ENCODE measurements at places on chromosomes 4 and X.

DNA sequence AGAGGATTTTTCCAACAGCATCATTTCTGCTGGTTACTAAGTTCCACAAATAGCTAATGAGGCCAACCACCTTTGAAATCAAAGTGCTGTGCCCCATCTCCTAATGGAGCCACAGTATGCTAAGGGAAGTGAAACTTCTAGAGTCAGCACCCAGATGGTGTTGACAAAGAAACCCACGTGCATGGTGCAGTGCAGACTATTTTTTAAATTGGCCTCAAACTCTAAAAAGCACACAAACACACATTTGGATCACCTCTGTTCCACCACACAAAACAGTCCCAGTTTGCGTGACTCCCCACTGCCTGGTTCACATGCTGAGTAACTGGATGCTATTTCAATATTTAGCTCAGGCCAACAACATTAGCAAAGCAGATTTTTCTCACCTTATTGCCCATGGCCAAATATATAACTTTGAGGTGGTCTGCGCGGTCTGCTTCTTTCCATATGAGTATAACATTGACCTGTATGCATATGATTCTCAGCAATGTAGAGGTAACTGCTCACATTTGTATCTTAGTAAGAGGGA is 69.9 kb downstream of the AMELX start:
- H3K4me1 ChIP-seq: no peaks in the 10 kb centered on the region
- H3K27me3 ChIP-seq: no peaks in the 10 kb centered on the region
- no peaks in the 10 kb centered on the region for H3K36me3 ChIP-seq
- H3K27ac ChIP-seq: no peak overlapping the region
- no peak overlapping the region for H3K4me3 ChIP-seq
- no peak for DNase-seq

- no peaks in the 10 kb centered on the region for H3K4me1 ChIP-seq
- no peak overlapping the region for H3K27ac ChIP-seq
- H3K27me3 ChIP-seq: no peaks in the 10 kb centered on the region
- H3K36me3 ChIP-seq: no peaks in the 10 kb centered on the region
- H3K4me3 ChIP-seq: no peak overlapping the region
These were observed 49.6 kb downstream of the MEPE start for GRCh38 chr4:87882321-87882720.

DNA sequence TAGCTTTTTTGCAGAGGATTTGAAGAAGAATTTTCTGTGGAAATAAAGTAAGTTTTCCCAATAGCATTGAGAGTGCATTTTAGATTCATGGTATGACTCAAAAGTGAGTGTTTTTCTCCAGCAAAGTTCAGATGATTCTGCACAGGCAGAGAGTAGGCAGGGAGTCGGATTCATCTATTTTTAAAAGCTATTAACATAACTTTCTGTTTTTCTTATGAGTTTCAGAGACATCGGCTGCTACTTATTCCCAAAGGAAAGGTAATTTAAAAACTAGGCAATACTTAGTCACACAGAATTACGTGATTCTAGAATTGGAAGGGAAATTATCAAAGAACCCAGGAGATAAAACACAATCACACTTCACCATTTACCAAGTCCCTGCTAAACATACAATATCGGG is 4.4 kb downstream of the CCDC110 start:
- H3K27ac ChIP-seq: no peak overlapping the region
- no peak for DNase-seq
- no peak overlapping the region for H3K4me3 ChIP-seq
- H3K36me3 ChIP-seq: no peaks in the 10 kb centered on the region
- no peaks in the 10 kb centered on the region for H3K27me3 ChIP-seq

DNA sequence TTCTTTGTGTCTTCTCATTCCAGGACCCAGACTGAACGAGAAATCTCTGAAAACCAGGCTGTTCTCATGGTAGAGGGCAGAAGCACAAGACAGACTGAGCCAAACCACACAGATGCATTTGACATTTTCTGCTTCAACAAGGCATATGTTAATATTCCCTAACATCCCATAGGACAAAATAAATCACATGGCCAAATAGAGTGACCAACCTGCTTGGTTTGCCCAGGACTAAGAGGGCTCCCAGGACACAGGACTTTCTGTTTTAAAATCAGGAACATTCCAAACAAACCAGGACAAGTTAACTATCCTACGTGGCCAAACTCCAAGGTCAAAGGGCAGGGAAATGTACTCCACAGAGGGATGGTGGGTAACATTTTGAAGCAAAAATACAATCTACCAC is 11.7 kb downstream of the CTPS2 start:
- DNase-seq: no peak
- no peaks in the 10 kb centered on the region for H3K27me3 ChIP-seq
- no peak overlapping the region for H3K27ac ChIP-seq

DNA sequence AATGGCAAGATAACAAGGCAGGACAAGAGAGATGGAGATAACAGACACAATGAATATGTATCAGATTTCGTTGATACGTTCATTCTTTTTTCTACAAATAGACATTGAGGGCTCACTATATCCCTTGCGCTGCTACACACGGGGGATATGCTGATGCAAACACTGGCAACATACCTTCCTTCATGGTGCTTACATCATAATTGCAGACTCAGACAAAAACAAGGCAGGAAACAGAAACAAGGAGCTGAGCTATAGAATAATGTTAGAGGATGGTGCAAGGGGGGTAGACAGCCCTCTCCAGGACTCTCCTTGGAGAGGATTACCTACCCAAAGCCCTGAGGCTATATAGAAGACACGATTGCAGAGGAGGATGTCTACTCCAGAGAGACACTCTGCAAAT is 1069.5 kb downstream of the DMD start:
- no peaks in the 10 kb centered on the region for H3K4me1 ChIP-seq
- no peak for DNase-seq
- H3K27ac ChIP-seq: no peak overlapping the region
- no peaks in the 10 kb centered on the region for H3K27me3 ChIP-seq
- no peaks in the 10 kb centered on the region for H3K36me3 ChIP-seq
- no peak overlapping the region for H3K4me3 ChIP-seq

- H3K36me3 ChIP-seq: no peaks in the 10 kb centered on the region
- no peak overlapping the region for H3K4me3 ChIP-seq
- H3K4me1 ChIP-seq: no peaks in the 10 kb centered on the region
- no peaks in the 10 kb centered on the region for H3K27me3 ChIP-seq
These were observed 51.2 kb upstream of the TLR3 start for GRCh38 chr4:186017801-186018200.

GRCh38 chr4:158238575-158238974 is 28.3 kb downstream of the TMEM144 start:
- H3K27ac ChIP-seq: no peak overlapping the region
- no peaks in the 10 kb centered on the region for H3K36me3 ChIP-seq
- no peaks in the 10 kb centered on the region for H3K27me3 ChIP-seq
- H3K4me3 ChIP-seq: no peak overlapping the region
- H3K4me1 ChIP-seq: no peaks in the 10 kb centered on the region

DNA sequence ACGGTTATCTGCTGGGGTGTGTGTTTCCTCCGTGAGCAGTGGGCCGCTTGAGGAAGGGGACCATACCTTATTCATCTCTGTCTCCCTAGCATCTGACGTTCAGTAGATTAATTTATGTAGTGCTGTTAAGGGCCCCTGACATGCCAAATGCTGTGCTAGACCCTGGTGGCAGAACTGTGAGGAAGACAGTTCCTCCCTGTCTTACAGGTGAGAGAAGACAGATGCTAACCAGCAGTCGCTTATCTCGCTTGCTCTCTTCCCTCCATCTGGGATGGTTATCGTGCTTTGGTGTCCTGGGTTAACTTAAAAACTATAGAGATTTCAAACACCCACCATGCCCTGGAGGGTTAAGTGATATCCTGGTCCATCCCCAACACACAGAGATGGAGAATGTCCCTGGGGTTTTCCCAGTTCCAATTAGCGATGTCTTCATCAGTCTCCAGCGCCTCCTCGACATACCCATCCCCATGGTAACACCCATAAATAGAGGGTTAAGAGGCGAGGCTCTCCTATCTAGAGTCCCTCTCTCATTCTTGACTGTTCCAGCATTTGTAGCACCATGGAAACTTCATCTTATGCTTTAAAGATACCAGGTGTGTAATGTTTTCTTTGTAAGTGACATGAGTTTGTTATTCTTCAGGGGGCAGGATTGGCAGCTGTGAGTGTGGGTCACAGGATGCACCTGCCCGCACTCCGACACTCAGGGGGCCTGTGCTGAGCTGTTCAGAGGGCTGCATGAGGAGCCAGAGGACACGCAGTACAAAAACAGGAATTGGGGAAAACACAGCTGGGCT is 135.2 kb downstream of the STK32B start:
- no peak overlapping the region for H3K4me3 ChIP-seq
- no peaks in the 10 kb centered on the region for H3K36me3 ChIP-seq
- no peak for DNase-seq
- no peaks in the 10 kb centered on the region for H3K4me1 ChIP-seq

- peak within 1 kb of the TSS; percentile 26 for H3K27ac ChIP-seq
- H3K27me3 ChIP-seq: no peaks in the 10 kb centered on the region
- peak within 1 kb of the TSS; percentile 60 for H3K4me3 ChIP-seq
These were observed at the start of gene GPR173 for GRCh38 chrX:53048169-53049126. Gene GPR173 (plus strand): TSS chrX:53048789. CDS start chrX:53076622, 27,833 bp downstream.

- no peak for DNase-seq
- no peaks in the 10 kb centered on the region for H3K36me3 ChIP-seq
- H3K27me3 ChIP-seq: no peaks in the 10 kb centered on the region
- no peaks in the 10 kb centered on the region for H3K4me1 ChIP-seq
- H3K4me3 ChIP-seq: no peak overlapping the region
These were observed 790.1 kb downstream of the DMD start for GRCh38 chrX:32421266-32421665.

DNA sequence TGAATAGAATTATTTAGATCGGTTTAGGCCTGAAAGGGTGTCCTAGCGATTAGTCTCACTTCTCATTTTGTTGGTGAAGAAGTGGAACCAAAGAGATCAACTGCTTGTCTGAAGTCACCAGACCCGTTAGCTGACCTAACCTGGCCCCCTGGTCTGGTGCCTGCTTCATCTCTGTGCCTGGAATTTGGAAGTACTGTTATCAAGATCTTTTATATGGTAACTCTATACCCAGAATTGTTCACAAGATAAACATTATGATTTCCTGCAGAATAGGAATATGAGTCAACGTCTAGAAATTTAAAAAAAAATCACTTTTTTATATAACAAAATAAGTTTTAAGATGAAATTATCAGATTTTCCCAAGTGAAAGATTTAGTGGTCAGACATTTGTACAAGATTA is 37.2 kb downstream of the LRP2BP start:
- no peaks in the 10 kb centered on the region for H3K27me3 ChIP-seq
- no peak overlapping the region for H3K27ac ChIP-seq
- H3K36me3 ChIP-seq: no peaks in the 10 kb centered on the region
- H3K4me3 ChIP-seq: no peak overlapping the region
- peaks cover 8% of the 10 kb centered on the region for H3K4me1 ChIP-seq

- H3K36me3 ChIP-seq: no peaks in the 10 kb centered on the region
- no peak overlapping the region for H3K4me3 ChIP-seq
- H3K4me1 ChIP-seq: peaks cover under 1% of the 10 kb centered on the region
- no peaks in the 10 kb centered on the region for H3K27me3 ChIP-seq
- no peak for DNase-seq
These were observed 7.1 kb upstream of the RGS12 start for GRCh38 chr4:3285558-3286334.

GRCh38 chr4:88737307-88737941 is 39.8 kb upstream of the NAP1L5 start:
- no peaks in the 10 kb centered on the region for H3K36me3 ChIP-seq
- H3K27ac ChIP-seq: no peak overlapping the region
- DNase-seq: no peak
- H3K4me3 ChIP-seq: no peak overlapping the region
- H3K4me1 ChIP-seq: no peaks in the 10 kb centered on the region

DNA sequence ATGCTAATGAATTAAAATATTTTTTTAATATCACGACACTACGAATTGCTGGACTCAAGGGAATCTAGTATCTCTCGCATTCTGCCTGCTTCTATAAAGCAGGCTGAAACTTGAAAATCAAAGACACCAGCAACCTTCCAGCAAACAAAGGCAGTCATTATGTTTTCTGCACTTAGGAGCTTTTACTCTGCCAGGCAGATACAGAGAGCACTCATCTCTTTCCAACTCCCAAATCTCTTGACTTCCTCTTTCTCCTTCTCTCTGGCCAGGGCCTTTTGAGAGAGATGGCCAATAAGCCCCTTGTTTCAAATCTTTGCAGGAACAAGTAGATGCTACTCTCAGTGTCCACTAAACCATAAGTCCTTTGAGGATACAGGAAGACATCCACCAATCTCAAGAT is 95.2 kb upstream of the KLF3 start:
- no peaks in the 10 kb centered on the region for H3K4me1 ChIP-seq
- no peak overlapping the region for H3K4me3 ChIP-seq
- DNase-seq: no peak
- no peaks in the 10 kb centered on the region for H3K36me3 ChIP-seq
- no peaks in the 10 kb centered on the region for H3K27me3 ChIP-seq

DNA sequence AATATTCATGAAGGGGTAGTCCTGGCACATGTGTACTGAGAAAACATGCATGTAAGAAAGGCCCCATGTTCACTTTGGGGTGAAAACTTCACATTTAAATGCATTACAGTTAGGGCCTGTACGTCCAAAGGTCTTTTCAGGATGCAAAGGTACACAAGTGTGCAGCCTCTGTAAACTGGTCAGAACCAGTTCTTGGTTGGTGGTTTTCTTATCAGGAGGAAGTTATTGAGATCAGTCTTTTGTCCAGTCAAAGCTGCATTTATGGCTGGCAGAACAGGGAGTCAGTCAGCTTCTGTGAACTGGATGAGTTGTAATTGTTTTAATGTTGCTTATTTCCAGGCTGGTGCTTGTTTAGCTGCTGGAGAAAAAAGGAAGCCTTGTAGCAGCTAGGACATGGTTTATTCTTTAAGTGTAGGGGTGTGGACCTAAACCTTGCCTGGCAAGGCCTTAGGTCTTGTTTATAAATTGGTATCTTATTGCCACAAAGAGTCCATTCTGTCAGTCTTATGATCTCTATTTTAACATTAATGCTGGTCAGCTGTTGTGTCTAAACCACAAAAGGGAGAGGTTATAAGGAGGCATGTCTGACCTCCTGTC is 1906.6 kb upstream of the TENM3 start:
- no peak overlapping the region for H3K27ac ChIP-seq
- H3K36me3 ChIP-seq: no peaks in the 10 kb centered on the region

- no peaks in the 10 kb centered on the region for H3K36me3 ChIP-seq
- no peaks in the 10 kb centered on the region for H3K27me3 ChIP-seq
- no peak overlapping the region for H3K27ac ChIP-seq
- H3K4me1 ChIP-seq: no peaks in the 10 kb centered on the region
These were observed 265.4 kb downstream of the BMPR1B start for GRCh38 chr4:95023110-95023509.

DNA sequence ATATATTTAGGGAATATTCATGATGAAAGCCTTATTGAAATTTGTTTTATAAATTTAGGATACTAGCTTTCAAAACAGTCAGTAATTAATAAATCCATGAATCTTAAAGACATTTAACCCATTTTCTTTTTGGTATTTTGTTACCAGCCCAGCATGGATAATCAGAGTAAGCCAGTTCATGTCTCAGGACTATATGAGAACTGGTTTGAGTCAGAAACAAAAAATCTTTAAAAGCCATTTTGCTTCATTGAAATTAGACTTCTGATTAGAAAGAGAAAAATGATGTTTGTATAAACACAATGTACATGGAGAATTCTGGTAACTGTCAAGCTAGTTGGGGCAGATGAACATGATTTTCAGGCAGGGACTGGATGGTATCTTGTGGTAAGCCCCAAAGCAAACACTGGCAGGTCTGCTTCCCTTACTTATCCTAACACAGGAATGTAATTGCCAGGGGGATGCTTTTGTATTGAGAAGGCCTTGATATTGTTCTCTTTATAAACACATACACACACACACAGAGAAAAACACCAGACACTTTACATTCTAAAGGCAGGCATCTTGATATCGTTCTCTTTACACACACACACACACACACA is 9.4 kb downstream of the ARHGAP10 start:
- H3K27me3 ChIP-seq: no peaks in the 10 kb centered on the region
- no peak for DNase-seq
- H3K4me1 ChIP-seq: peaks cover 10% of the 10 kb centered on the region

GRCh38 chr4:19832411-19832810 is 419.3 kb upstream of the SLIT2 start:
- H3K27me3 ChIP-seq: no peaks in the 10 kb centered on the region
- H3K4me1 ChIP-seq: no peaks in the 10 kb centered on the region
- no peaks in the 10 kb centered on the region for H3K36me3 ChIP-seq
- no peak for DNase-seq
- no peak overlapping the region for H3K4me3 ChIP-seq
